ENCODE measurements at places on chromosomes 5 and 9. TPM values are rescaled to one million over a fixed set of nuclear protein-coding genes. Genes with fewer than 3 reads are reported as not detected.

DNA sequence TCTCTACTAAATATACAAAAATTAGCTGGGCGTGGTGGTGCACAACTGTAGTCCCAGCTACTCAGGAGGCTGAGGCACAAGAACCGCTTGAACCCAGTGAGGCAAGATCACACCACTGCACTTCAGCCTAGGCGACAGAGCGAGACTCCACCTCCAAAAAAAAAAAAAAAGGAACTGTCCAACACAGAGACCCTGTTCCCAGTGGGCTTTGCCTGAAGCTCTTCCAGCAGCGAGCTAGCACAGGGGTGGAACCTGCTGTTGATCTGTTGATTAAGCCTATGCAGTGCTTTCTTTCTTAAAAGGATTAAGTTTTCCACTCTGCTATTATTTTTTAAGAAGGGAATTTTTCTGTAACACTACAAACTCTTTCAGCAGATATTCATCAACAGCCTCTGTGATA, 171.0 kb upstream of the TUT7 start:
- no peaks in the 10 kb centered on the region for H3K36me3 ChIP-seq
- H3K27ac ChIP-seq = no peak overlapping the region

DNA sequence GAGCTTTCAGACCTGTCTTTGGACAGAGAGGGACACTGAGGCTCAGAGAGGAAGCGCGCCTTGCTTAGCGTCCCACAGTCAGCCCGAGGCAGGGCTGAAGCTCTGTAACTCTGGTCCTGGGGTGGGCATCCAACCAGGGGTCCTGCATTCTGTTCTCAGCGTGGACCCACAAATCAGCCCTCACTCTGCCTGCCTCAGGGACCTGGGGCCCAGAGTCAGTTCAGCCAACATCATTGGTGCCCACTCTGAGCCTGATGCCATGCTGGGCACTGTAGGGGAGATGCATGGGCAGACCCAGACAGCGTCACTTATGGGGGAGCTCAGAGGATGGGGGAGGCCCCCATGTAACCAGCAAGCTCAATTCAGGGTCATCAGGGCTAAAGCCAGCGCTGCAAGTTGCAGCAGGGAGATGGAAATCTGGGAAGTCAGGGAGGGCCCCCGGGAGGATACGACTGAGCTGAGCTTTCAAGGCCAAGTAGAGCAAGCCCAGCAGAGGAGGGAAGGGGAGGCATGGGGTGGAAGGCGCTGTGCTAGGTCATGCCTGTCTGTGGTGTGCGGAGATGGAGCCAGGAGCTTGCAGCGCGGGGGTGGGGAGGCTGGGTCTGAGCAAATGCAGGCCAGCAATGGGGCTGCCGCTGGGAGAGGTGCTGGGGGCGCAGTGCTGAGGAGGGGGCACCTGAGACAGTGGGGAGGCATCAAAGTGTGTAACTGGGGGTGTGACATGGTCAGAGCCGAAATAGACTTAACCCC, 21.1 kb downstream of the CORO2A start:
- peak; percentile 47 for DNase-seq
- H3K27me3 ChIP-seq = no peaks in the 10 kb centered on the region
- H3K4me3 ChIP-seq = no peak overlapping the region
- no peaks in the 10 kb centered on the region for H3K36me3 ChIP-seq

- H3K4me3 ChIP-seq = peak overlapping the region; percentile 78
- H3K27ac ChIP-seq = peak overlapping the region; percentile 90
- no peak for DNase-seq
These were observed 1.3 kb downstream of the ATP6V1G1 start for GRCh38 chr9:114588651-114589526.

- H3K4me1 ChIP-seq = no peaks in the 10 kb centered on the region
- no peak overlapping the region for H3K4me3 ChIP-seq
- H3K27me3 ChIP-seq = no peaks in the 10 kb centered on the region
- no peak overlapping the region for H3K27ac ChIP-seq
- no peak for DNase-seq
- H3K36me3 ChIP-seq = no peaks in the 10 kb centered on the region
These were observed 46.7 kb downstream of the NTRK2 start for GRCh38 chr9:84716217-84716616.

GRCh38 chr5:166961913-166962312, 1329.5 kb upstream of the WWC1 start:
- H3K36me3 ChIP-seq = no peaks in the 10 kb centered on the region
- no peaks in the 10 kb centered on the region for H3K27me3 ChIP-seq
- H3K4me3 ChIP-seq = no peak overlapping the region
- no peak for DNase-seq

DNA sequence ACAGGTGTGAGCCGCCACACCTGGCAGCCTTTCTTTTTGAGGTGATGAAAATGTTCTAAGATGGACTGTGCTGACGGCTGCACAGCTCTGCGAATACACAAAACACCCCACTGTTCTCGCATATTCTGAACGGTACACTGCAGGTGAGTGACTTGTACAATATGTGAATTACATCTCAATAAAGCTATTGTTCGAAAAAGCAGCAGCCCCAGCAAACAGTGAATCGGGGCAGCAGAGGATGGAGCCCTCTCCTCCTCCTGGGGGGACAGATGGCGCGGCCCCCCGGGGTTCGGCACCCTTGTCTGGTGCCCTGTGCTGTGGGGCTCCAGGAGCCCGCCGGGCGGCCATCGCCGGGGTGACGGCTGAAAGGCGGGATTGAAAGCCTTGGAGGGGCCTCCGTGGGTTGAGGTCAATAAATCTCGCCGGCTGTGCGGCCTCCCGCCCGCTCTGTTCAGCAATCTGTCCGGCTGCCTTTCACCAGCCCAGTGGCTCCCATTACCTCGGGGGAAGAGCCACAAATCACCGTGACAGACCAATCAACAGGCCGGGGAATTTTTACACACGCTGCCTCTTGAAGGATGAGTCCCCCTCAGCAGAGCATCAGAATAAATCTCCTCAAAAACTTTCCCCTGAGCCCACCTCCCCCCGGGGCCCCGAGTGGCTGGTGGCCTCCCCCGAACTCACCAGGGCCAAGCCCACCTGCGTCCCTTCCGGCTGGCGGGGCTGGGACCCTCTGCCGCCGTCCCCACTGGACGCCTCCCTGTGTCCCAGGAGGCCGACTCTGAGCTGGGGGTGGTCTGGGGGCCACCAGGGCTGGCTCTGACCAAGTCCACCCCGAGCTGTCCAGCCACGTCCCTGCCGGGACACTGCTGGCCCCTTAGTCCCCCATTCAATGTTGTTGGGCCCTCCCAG, 37.8 kb upstream of the TMEM250 start:
- H3K4me1 ChIP-seq = no peaks in the 10 kb centered on the region
- H3K4me3 ChIP-seq = no peak overlapping the region
- no peak for DNase-seq
- H3K27me3 ChIP-seq = peaks cover 46% of the 10 kb centered on the region

GRCh38 chr5:21678526-21678925, 1174.6 kb downstream of the CDH12 start:
- no peaks in the 10 kb centered on the region for H3K36me3 ChIP-seq
- H3K4me3 ChIP-seq = no peak overlapping the region
- no peaks in the 10 kb centered on the region for H3K27me3 ChIP-seq

- H3K4me3 ChIP-seq = no peak overlapping the region
- DNase-seq = no peak
- H3K27me3 ChIP-seq = no peaks in the 10 kb centered on the region
- H3K36me3 ChIP-seq = no peaks in the 10 kb centered on the region
- no peak overlapping the region for H3K27ac ChIP-seq
These were observed 104.9 kb upstream of the FTMT start for GRCh38 chr5:121746763-121747162.

DNA sequence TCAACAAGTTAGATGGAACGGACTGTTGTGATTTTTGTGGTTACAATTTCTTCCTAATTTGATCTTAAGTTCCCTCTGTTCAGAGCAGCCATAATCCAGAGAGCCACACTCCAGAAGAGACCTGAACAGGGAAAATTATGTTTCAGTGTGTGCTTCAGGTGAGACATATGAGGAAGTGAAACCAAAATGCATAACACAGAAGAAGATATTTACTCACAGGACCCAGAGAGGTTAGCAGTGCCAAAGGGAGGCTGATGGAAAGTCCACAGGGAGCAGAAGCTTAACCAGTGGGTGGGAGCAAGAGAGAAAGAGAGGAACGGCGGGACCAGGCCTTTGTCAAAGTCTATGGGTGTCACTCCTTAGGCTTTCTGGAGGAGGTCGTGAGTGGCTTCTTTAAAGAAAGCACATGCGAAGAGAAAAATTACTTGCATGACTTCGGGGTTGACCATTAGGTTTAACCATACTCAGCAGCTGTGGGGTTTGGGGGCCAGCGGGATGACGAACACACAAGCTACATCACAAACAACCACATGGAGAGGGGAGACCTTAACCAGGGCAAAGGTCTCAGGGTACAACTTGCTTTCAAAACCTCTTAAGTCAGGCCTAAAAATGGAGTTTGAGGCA, 141.4 kb downstream of the MED10 start:
- no peaks in the 10 kb centered on the region for H3K27me3 ChIP-seq
- no peak for DNase-seq
- no peak overlapping the region for H3K27ac ChIP-seq
- no peak overlapping the region for H3K4me3 ChIP-seq
- H3K4me1 ChIP-seq = no peaks in the 10 kb centered on the region

DNA sequence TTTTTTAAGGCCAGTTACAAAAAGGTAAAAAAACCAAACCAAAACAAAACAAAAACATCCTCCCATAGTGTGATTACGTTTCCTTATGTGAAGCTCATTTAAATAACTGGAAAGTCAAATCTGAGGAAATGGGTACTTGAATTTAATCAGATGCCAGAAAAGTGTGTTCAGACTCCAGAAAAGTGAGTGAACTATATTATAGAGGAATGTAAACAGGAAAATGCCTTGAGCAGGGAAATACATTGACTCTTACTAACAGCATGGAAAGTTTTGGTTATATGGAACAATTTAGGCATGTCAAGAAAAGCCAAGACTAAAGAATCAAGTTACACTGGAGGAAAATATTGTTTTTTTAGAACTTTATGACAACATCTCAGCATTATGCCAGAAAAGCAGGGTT, 37.8 kb upstream of the RNF20 start:
- no peaks in the 10 kb centered on the region for H3K36me3 ChIP-seq
- no peak for DNase-seq
- H3K27ac ChIP-seq = no peak overlapping the region
- no peak overlapping the region for H3K4me3 ChIP-seq

GRCh38 chr5:81629986-81630385, 120.9 kb downstream of the SSBP2 start:
- no peak overlapping the region for H3K4me3 ChIP-seq
- H3K27ac ChIP-seq = no peak overlapping the region
- no peaks in the 10 kb centered on the region for H3K27me3 ChIP-seq
- peaks cover 16% of the 10 kb centered on the region for H3K4me1 ChIP-seq
- H3K36me3 ChIP-seq = no peaks in the 10 kb centered on the region

PLEKHG4B gene
- 0.14 TPM for total RNA-seq

CDX1 gene
- total RNA-seq = not detected

DNA sequence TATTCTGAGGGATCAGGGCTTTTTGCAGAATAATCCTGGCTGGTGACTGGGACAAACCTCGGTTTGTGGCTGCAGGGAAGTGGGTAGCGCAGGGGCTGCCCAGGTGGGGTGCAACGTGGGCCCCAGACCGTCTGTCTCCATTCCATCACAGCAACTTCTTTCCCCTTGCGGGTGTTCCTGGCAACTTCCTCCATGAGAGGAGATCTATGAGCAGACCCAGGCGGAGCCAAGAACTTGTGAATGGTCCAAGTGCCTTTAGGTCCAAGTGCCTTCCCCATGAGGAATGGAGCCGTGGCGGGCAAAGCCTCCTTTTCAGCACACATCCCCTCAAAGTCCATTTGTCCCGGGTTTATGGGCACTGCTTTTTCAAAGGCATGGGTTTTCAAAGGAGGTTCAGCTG, 136.5 kb downstream of the PHF2 start:
- H3K4me1 ChIP-seq = no peaks in the 10 kb centered on the region
- no peaks in the 10 kb centered on the region for H3K27me3 ChIP-seq
- H3K36me3 ChIP-seq = no peaks in the 10 kb centered on the region
- no peak overlapping the region for H3K4me3 ChIP-seq

DNA sequence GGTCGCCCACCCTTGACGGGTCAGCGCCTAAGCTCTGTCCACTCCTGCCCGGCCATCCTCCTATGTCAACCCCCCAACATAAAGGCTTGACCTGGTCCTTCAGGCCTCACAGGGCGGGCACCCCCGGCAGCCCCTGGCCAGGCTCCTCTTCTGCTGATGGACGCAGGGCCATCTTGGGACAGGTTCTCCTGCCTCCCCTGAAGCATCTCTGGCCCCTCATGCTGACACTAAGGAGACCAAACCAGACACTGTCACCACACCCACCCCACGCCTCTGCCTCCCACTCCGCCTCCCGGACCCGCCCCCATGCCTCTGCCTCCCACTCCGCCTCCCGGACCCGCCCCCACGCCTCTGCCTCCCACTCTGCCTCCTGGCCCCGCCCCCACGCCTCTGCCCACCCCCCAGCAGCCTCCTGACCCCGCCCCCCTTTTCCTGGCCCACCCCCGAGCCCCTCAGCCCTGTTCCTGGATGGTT, 6.8 kb downstream of the OBP2A start:
- H3K4me1 ChIP-seq = no peaks in the 10 kb centered on the region
- H3K27ac ChIP-seq = no peak overlapping the region
- no peaks in the 10 kb centered on the region for H3K27me3 ChIP-seq
- H3K4me3 ChIP-seq = no peak overlapping the region
- no peak for DNase-seq

- DNase-seq = no peak
- no peak overlapping the region for H3K4me3 ChIP-seq
- H3K27me3 ChIP-seq = no peaks in the 10 kb centered on the region
- no peak overlapping the region for H3K27ac ChIP-seq
- no peaks in the 10 kb centered on the region for H3K36me3 ChIP-seq
These were observed 278.6 kb upstream of the CDH10 start for GRCh38 chr5:24923400-24923799.

LCP2 gene
- total RNA-seq = 10.2 TPM

ACTBL2 gene
- not detected for total RNA-seq

ITGA2 gene
- 1.9 TPM for total RNA-seq

DNA sequence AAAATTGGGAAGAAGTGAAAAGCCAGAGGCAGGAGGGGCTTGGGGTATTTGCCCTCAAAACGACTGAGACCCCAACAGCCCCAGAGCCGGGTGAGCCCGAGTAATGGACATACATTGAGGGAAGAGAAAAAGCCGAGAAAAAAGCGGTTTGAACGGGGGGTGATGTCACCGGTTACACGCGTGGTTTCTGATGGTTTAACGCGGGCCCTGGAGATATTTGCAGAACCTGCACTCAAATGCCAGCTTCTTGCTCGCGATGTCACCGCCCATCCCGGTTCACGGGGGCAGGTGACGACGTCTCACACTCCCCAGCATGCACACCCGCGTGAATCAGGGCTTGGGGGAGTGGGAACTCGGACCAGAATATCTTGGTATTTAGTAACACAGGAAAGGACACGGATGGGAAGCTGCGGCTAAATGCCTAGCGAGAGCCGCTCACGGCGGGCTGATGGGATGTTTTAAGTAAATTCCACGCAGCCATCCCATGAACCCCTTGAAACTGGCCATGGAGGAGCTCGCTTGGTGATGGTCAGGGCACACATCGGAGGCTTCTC, 102.0 kb upstream of the RAPGEF1 start:
- no peak overlapping the region for H3K27ac ChIP-seq
- peaks cover 5% of the 10 kb centered on the region for H3K27me3 ChIP-seq
- no peaks in the 10 kb centered on the region for H3K4me1 ChIP-seq
- no peaks in the 10 kb centered on the region for H3K36me3 ChIP-seq

ARHGEF37 gene
- 42.5 TPM for total RNA-seq
